ENCODE measurements at places on chromosomes 2 and 18.

DNA sequence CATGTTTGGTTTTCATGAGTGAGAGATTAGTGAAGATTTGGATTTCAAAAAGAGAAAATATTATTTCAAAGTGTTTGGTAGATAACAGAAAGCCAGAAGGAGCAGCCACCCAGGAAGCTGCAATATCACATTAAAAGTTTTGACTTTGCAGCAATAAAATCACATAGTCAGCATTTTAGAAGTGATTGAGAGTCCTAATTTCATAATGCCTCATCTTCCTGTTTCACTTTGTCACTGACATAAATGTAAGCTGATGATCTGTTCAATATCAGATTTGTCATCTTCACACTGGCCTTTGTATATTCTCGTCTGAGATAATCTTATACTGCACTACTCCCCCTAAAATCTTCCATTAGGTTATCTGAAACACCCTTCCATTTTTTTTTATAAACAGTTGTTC, 690.5 kb downstream of the ADCYAP1 start:
- no peak for DNase-seq

DNA sequence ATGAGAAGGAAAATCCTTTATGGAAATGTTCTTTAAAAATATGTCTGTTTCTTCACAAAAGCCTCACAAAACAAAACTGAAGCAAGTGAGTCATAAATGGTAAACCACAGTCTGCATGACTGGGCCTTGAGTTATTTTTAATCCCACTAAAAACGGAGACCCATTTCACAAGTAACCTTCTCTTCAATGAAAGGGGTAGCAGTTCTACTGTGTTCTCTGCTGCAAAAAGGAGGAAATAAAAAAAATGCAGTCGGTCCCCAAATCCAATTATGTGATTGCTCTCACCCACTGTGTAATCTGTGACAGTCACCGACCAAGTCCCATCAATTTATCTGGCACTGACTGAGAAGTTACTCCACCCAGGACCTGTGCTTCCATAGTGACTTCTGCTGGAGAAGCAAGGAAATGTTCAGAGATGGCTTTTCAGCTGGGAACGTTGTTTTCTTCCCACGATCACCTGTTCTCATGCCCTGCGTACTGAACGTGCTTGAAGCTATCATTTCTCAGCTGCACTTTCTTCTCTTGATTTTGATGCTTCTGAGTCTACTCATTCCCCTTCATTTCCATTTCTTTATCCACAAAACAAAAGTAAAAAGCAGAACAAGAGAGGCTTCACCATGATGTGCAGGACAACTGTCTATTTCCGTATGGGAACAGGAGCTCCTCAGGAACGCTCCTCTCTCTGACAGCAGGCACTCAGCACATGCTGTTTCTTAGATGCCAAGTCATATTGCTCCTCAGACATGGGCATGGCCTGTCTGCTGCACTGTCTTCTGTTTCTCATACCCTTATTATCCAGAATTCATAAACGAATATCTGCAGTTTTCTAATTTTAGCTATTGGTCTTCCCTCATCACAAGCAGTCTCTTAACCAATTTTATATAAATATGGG, 80.0 kb upstream of the TMEM200C start:
- no peak for DNase-seq

DNA sequence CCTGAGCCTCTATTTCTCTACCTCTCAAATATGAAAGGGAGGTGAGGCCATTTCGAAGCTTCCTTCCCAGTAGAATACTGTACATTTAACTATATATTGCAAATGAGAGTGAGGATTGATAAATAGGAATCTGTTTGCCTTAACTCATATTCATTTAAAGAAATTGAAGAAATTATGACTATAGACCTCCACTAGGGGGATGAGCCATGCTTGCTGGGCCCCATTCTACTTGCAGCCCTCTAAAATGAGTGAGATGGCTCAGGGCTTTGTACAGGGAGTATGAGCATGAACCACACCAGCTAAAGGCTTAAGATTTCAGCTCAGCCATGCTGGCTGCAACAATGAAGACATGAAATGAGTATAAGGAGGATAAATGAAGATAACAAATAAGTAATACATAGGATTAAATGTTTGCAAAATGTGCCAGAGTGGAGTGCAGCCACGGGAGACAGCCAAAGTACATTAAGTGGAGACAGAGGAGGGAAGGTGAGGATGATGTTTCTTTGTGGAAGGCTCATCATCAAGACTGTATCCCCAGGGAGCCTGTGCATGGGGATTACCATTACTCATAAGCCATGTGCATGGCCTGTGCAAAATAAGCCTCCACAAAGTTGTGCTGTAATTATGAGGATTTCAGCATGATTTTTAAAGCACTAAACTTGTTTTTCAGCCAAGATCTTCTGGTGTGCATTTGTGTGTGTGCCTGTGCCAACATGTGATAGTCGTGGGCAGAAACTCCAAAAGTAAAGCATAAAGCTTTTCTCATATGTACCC, 300.8 kb downstream of the CNTNAP5 start:
- no peak for DNase-seq

DNA sequence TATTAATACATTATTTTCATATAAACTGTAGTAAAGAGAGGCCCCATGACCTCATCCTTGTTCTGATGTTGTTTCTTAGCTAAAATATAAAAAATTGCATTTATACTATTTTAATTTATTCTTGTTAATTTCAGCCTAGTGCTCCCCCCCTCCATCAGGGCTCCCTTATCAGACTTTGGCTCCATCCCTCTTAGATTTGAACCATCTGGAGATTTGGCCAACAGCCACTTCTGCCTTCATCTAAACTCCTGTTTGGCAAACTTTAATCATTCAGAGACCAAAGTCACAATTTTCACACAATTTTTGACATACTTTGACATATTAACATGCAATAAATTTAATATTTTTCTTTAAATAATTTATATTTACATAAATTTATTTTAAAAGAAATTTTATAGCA, 569.3 kb downstream of the TDRD15 start:
- DNase-seq, result no peak

GRCh38 chr2:240466579-240467148, 31.2 kb downstream of the GPC1 start:
- peak; percentile 56 for DNase-seq

DNA sequence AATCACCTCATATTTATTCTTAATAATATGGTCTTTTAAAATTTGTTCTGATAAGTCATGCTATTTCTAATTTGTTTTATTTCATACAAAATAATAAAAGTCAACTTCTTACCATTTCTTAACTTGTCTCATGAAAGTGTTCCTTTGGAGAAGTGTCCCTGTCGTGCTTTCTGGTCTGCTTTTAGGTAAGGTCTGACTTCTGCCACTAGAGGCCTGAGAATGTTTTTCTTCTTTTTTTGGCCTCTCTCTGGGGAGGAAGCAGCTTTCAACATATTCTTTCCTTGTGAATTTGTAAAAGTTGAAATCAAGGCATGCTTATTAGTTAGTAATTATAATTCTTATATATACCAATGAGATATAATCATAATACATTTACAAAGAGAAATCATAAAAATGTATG, 39.4 kb downstream of the MAP2 start:
- DNase-seq, result no peak

- peak; percentile 98 for DNase-seq
Observed at GRCh38 chr2:113240915-113241911, 37.5 kb downstream of the PAX8 start.

- no peak for DNase-seq
Observed at GRCh38 chr2:76478266-76479035, 767.7 kb upstream of the GCFC2 start.

- DNase-seq, result no peak
Observed at GRCh38 chr18:64091526-64091925, 57.4 kb downstream of the LINC00305 start.

GRCh38 chr18:56702946-56703345, 51.8 kb downstream of the WDR7 start:
- no peak for DNase-seq

GRCh38 chr2:188324067-188324466, 32.4 kb downstream of the GULP1 start:
- DNase-seq, result no peak

GRCh38 chr18:77316641-77317040, 67.0 kb downstream of the GALR1 start:
- DNase-seq, result no peak

DNA sequence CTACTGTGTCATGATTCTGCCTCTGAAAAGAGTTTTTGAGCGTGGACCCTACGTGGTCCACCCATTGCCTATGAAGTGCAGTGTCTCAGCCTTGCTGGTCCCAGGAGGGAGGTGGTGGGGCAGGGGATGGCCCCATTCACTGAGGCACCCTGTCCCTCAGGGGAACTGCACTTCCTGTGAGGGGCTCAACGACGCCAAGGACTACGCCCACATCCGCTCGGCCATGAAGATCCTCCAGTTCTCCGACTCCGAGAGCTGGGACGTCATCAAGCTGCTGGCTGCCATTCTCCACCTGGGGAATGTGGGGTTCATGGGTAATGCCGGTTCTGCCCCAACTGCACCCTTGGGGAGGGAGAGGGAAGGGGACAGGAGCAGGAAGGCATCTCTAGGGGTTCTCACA, 42.5 kb downstream of the MYO7B start:
- DNase-seq, result no peak

GRCh38 chr2:238974081-238974480, 126.2 kb downstream of the TWIST2 start:
- DNase-seq, result no peak

DNA sequence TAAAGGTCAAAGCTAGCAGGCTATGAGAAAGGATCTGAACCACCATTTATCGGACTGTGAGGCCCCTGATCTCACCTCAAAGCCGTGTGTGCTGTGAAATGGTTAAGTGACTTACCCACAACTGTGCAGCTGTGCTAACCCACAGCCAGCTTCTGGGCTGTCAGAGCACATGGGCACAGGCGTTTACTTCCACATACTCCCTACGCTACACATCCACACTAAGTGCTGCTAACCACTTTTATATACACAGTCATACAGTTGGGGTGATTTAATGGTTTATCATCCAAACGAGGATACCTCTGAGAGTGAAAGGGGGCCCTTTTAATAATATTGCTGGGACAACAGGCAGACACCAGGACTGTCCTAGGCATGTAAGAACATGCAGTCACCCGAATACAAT, 37.3 kb downstream of the CYRIA start:
- no peak for DNase-seq

DNA sequence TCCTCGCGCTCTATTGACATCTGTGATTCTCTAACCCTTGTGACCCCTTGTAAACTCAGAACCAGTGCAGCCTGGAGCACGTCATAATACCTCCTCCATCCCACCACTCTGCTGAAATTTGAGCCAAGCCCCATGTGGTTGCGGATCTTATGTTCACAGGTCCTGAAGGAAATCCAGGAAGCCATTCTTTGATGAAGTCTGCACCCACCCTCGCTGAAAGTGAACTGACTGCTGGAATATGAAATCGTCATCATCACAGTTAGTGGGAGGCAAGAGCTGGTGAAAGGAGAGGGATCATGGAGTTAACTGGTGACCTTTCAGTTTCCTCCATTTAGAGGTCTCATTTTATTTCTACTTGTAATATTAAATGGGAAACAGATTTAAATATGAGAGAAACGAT, 21.6 kb downstream of the ZEB2 start:
- DNase-seq, result no peak

GRCh38 chr2:223155956-223156355, 104.0 kb downstream of the KCNE4 start:
- DNase-seq, result no peak

GRCh38 chr2:74267068-74267467, 68.7 kb downstream of the MTHFD2 start:
- DNase-seq, result no peak

GRCh38 chr2:47941936-47942335, 35.6 kb upstream of the FBXO11 start:
- DNase-seq, result no peak

DNA sequence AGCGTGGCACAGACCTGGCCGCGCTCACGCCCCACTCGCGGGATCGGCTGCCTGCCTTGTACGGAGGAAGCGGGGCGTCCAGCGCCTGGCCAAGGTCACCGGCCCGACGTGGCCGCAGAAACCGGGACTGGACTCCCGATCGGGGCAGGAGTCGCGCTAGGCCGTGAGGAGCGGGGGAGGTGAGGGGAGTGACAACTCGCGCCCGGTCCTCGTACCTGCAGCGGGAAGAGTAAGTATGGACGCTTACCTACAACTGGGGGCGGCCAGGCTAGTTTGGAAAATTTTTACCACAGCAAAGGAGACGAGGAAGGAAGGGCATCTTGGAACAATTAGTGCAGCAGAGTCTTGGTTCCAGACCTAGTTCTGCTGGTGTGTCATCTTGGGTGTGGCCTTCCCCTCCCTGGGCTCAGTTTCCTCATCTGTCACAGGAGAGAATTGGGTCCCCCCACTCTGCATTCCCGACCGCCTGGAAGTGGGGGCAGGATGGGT, 693 bp downstream of the UBE2F start:
- peak; percentile 47 for DNase-seq

Measured in RWPE2 (cell line).